ENCODE measurements at places on chromosomes 4 and X.

GRCh38 chrX:101385795-101386541 lies at the start of gene BTK:
BTK (minus strand) TSS chrX:101386191; CDS start chrX:101375284, 10,907 bp downstream.
- no peak for DNase-seq

GRCh38 chr4:98828801-98829200 lies 100.1 kb downstream of the EIF4E start:
- DNase-seq, result no peak

- DNase-seq, result no peak
These were observed 86.5 kb downstream of the DRD5 start for GRCh38 chr4:9867751-9868425.

GRCh38 chr4:169119536-169119935 lies 109.5 kb upstream of the CBR4 start:
- no peak for DNase-seq

DNA sequence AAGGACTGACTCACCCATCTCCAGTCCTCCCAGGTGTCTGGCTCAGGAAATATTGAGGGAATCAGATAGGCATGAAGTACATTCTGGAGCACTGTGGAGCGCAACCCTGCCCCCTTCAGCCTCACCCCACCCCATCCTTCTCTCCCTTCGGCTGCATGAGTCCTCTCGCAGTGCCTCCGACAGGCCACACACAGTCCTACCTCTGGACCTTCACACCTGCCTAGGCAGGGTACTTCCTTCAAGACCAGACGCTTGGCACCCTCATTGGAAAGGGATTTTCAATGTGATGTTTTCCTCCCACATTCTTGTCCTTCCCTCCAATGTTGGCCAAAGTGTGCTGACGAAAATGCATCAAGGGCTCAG lies 26.8 kb upstream of the PPP2R2C start:
- no peak for DNase-seq

DNA sequence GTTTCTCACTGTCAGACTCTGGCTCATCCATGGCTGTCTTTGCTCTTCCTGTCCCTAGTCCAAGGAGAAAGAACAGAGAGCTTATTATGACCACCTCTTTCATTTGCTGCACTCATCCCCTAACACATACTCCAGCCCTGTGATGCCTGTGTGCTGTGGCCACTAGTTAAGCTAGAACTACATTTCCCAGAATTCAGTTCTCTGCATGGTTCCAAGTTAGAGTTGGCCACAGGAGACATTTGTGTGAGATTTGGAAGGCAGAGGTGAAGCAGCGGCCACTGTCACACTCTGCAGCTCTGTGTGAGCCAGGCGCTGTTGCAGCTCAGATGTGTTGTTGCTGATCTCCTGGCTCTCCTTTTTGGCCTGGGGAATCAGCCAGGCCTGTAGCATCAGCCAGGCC lies 188.2 kb upstream of the ATP6AP2 start:
- no peak for DNase-seq

DNA sequence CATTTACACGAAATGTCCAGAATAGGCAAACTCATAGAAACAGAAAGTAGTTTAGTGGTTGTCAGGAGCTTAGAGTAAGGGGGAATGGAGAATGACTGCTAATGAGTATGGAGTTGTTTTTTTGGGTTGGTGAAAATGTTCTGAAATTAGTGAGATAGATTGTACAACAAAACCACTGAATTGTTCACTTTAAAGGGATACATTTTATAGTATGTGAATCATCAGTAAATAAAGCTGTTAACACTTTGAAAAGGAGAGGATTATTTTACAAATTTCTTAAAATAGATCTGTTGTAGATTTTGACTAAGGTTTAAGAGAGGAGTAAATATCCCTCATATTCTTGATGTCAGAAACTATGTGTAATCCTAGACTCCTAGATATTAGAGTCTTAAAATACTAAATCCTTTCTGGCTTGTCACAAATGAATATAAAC lies 82.7 kb downstream of the RAPGEF2 start:
- no peak for DNase-seq

DNA sequence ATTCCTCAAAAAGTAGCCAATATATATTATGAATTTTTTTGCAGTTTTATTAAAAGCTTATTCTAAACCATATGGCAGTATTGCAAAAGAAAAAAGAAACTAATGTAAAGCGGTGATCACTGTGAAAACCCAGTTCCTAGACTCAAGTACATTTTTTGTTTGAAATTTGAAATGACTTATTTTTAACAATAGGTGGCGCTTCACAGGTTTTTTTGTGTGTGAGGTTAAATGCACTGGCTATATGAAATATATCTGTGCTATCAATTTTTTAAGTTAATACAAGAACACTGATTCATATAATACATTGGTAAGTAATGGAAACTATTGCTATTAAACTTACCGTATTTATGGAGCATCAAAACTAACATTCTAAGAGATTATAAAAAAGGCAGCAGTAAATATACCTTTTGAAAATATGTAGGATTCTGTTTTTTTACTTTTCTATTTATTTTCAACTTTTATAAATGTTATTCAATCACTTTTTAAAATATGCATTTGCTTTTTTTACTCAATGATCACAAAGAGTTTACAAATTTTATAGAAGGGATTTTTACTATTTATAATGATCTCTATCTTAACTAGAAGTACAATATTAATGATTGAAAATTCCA lies 5.6 kb upstream of the SPRY1 start:
- no peak for DNase-seq

GRCh38 chr4:7073526-7074390 lies 5.9 kb upstream of the GRPEL1 start:
- DNase-seq, result no peak

GRCh38 chr4:152983221-152983620 lies 47.1 kb downstream of the FHDC1 start:
- no peak for DNase-seq

- DNase-seq, result no peak
These were observed 112.9 kb downstream of the KCNIP4 start for GRCh38 chr4:21835712-21836111.

GRCh38 chr4:137510557-137511265 lies 21.6 kb downstream of the PCDH18 start:
- no peak for DNase-seq

GRCh38 chr4:187770345-187770744 lies 225.2 kb upstream of the ZFP42 start:
- no peak for DNase-seq

DNA sequence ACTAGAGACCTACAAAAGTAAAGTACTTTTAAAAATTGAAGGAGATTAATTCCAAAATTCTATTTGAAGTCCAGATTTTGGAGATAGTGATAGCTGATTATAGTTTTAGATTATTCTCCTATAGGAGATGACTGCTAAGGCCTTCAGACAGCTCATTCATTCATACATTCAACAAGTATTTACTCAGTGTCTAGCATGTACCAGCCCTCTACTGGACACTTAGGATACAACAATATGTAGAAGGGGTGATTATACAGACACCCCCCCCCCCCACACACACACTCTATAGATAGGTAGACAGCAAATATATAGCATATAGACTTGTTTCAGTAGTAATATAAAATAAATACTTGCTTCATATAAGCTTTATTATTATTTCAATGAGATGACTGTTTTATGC lies 60.4 kb upstream of the TAF9B start:
- DNase-seq, result no peak

DNA sequence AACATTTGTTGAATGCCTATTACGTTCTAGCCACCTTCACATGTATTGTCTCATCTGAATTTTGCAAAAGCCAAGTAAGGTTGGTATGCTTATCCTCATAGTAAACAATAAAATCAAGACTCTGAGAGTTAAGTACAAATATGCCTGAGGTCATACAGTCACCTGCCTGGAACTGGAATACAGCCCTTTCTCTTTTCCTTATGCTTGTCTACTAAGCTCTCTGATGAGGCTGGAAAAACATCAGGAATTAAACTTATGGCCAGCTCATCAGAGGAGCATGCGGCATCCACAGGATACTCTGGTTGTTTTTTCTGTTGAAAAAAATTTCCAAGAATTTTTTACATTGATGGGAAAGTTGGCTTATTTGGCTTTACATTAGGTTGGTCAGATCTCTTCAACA lies 35.5 kb downstream of the NCAPG start:
- no peak for DNase-seq

- no peak for DNase-seq
These were observed 3.9 kb upstream of the PDE6B start for GRCh38 chr4:621296-622070.

- DNase-seq, result no peak
These were observed 230.2 kb downstream of the CLCN4 start for GRCh38 chrX:10387011-10387410.

GRCh38 chrX:78545233-78545632 lies 113.9 kb downstream of the RTL3 start:
- DNase-seq, result no peak

DNA sequence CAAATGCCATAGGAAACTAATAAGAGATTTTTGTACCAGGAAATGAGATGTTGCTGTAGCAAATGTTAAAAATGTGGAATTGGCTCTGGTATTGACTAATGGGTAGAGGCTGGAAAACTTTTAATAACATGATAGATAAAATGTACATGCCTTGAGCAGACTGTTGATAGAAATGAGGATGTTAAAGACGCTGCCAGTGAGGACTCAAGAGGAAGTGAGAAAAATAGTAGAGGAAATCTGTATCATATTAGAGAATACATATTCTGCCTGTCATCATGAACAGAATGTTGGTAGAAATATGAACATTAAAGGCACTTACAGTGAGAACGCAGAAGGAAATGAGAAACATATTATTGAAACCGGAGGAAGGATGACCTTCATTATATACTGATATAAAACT lies 577.2 kb upstream of the HTR2C start:
- no peak for DNase-seq

DNA sequence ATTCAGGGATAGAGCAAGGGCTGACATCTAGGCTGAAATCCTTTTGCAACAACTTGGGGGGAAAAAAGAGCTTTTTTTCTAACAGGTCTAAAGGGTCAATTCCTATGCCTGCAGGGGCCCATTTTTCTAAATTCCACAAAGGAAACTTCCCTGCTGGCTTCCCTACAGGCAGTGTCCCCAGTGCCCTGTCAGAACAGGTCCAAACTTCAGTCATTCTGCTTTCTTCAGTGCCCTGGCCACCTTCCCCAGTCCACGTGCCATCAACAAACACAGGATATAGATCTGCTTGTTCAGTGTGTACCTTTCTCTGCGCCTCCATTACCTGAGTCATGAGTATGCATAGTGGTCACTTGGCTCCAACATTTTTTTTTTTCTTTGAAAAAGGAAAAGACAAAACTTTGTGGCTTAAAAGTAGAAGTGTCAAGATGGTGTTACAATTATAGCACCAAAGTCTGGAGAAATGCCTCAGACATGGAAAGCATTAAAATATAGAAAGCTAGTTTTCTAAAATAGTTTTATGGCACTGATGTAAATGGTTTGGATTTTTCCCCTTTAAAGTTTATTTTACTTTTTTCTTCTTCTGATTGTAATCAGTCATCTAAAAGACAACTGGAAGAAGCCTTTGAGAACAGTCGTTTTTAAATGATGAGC lies 84.0 kb upstream of the JADE1 start:
- DNase-seq, result no peak

GRCh38 chr4:102500352-102500695 lies 835 bp upstream of the NFKB1 start:
- no peak for DNase-seq

DNA sequence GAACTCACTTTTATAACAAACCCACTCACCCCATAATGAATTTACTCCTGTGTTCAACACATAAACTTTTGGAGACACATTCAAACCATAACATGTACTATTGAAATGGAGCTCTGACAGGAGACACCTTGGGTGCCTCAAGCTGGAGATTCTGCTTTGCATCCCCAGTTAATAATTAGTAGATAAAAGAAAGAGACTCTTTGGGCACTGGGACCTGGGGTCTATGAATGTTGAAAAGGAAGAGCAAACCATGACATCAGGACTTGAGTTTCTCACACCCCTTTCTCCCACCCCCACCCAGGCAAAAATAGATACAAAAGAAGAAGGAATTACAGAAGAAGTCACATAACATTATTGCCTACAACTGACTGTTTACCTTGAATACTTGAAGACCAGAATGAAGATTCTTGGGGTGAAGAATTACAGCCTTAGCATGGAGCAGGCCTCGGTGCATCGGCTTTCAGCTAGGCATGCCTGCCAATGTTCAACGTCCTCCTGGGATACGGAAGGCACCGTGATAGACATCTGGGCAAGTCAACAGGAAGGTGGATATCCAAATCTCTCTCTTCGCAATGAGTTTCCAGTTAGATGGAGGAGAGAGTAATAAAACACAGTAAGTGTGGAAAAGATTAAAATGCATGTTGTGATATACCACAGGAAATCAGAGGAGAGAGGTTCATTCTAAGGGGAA lies 316.0 kb downstream of the TRIML1 start:
- DNase-seq, result no peak

- no peak for DNase-seq
These were observed 371.0 kb downstream of the BCOR start for GRCh38 chrX:39726771-39727170.

DNA sequence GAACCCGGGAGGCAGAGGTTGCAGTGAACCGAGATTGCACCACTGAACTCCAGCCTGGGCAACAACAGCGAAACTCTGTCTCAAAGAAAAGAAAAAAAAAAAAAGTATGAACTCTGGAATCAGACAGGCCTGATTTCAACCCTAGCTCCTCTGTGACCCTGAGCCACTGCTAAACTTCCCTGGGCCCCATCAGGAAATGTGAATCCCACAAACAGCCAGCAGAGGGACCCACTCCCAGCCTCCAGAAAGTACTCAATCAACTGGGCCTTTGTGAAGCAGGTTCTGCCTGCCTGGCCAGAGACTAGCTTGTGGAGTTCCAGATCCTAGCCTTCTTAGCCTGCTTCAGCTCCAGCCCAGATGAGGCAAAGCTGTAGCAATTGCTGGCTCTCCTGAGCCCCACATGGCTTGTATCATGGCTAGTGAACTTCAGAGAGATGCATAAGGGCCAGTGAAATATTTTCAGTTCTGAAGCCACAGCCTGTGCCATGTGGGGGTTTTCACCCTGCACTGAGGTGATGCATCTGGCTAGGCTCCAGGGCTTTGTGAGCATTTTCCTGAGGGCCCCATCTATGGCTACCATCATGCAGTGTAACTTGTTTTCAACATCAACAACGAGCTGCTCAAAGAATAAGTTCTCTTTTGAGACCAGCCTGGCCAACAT lies 7.2 kb upstream of the IDS start:
- DNase-seq, result peak; percentile 64

- DNase-seq, result no peak
These were observed 54.4 kb upstream of the MAP9 start for GRCh38 chr4:155430895-155431795.

- no peak for DNase-seq
These were observed 1239.7 kb downstream of the C4orf33 start for GRCh38 chr4:130335417-130336194.

- DNase-seq, result no peak
These were observed 2163.0 kb upstream of the AGA start for GRCh38 chr4:179605196-179605595.

Measured in hypothalamus (tissue), 51 donors.